ENCODE measurements at places on chromosomes 3 and 15.

DNA sequence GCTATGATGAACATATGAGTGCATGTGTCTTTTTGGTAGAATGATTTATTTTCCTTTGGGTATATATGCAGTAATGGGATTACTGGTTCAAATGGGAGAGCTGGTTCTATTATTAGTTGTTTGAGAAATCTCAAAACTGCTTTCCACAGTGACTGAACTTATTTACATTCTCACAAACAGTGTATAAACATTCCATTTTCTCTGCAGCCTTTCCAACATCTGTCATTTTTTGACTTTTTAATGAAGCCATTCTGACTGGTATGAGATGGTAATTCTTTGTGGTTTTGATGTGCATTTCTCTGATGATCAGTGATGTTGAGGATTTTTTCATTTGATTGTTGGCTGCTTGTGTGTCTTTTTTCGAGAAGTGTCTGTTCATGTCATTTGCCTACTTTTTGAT lies 1124.2 kb downstream of the NAALADL2 start:
- no peak for DNase-seq

GRCh38 chr15:64969401-64969800 lies 20.3 kb downstream of the SPG21 start:
- no peak for DNase-seq

- no peak for DNase-seq
These were observed 180.6 kb downstream of the PLCL2 start for GRCh38 chr3:17065315-17065714.

DNA sequence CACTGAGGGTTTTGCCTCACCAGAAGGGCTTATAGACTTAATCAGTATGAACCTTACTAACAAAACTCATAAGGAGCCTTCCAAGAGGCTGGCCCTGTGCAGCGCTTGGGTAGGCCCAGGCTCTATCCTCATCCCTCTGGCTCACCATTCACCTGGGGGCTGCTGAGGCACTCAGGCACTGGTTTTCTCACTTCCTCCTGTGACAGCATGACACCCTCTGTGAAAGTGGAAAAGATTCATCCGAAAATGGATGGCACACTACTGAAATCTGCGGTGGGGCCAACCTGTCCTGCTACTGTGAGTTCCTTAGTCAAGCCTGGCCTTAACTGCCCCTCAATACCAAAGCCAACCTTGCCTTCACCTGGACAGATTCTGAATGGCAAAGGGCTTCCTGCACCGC lies 41.3 kb downstream of the PSMD6 start:
- DNase-seq, result no peak

- DNase-seq, result no peak
These were observed 8.7 kb downstream of the SRP14 start for GRCh38 chr15:40029979-40030893.

DNA sequence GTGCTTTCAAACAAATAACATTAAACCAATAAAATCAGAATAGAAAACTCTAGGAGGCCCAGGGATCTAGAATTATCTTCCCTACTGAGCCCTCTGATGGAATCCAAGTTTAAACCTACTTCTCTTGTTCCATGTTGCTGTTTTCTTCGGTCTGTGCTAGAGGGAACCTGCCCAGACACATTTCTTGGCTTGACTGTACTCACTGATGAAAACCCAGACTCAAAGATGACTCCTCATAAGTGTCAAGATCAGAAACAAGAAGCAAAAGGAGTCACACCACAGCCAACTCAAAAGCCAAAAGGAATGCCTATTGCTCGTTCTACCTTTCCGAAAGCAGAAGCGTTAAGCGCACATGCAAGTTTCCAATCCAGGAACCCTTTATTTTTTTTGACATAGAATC lies 31.6 kb downstream of the SCAP start:
- no peak for DNase-seq

GRCh38 chr15:78507831-78508160 lies 419 bp downstream of the HYKK start:
- DNase-seq, result peak; percentile 33

DNA sequence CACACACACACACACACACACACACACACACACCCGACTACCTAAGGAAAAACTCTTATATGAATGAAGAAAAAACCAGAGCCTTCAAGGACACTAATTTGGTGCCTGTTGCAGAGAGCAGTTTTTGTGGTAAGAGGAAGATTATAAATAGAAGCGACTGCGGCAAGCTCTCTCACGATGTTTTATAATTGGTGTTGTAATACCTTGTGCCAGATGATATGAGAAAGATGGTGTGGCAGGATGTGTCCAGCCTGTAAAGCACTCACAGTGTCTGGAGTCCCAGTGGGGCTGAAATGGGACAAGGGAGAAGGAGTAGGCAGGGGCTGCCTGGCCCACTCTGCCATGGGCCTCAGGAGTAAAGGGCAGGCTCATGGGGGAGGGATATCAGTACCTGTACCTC lies 839.9 kb downstream of the AGBL1 start:
- no peak for DNase-seq

GRCh38 chr15:60652245-60652644 lies 173.3 kb upstream of the ICE2 start:
- peak; percentile 28 for DNase-seq

GRCh38 chr3:18575573-18575972 lies 150.4 kb upstream of the SATB1 start:
- DNase-seq, result no peak

DNA sequence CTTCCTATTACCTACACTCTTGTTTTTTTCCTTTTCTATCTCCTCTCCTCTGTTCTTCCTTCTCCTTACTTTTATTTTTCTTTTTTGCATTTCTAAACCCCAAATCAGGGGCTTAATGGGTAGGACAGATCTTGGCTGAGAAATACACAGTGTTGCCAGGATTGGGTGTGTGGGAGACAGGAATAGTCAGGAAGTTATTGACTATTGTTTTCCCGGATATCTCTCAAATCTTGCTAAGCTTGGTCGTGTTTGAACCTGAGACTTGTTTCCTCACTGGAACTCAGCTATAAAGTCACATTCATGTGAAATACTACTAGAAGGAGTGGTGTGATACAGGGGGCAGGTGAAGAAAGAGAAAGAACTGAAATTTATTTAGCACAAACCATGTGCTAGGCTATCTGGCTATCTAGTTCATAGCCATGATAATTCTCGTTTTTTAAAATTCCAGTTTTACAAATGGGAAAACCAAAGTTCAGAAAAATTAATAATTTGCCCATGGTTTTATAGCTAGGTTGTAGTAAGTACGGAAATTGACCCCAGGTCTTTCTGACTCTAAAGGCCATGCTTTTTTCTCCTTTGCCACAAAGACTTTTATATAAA lies 343.2 kb upstream of the UMPS start:
- DNase-seq, result no peak
